ENCODE measurements at places on chromosomes 5 and 9.

DNA sequence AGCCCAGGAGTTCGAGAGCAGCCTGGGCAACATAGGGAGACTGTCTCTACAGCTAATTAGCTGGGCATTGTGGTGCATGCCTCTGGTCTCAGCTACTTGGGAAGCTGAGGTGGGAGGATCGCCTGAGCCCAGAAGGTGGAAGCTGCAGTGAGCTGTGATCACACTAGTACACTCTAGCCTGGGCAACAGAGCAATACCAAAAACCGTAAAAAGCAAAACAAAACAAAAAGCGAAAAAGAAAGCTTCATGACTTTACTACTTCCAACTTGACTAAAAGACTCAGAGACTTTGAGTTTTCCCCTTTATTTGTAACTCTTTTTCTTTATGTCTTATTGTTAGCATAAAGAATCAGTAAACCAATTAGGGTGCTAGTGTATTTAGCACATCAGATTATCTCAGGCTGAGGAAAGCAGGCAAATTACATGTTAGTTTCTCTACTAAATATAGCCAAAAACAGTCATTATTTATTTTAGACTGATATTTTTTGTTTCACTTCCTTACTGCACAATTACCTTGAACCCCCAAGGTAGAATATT, 5.4 kb downstream of the RAD17 start:
- DNase-seq, result no peak

DNA sequence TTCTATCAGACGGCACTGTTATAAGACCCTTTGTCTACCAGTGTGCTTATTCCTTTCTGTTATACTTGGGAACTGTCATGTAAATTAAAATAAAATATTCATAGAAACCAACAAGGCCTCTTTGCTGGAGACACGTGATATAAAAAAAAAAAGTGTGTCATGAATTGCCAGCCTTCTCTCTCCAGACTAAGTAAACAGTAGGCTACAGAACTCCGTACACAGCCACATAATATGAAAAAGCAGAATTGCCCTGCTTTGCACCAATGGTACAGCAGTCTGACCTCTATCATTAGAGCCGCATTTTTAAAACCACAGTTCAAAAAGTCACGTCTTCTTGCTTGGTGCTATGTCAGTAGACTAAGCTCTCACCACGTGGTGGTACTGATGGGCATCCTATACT, 231.3 kb downstream of the SEMA5A start:
- no peak for DNase-seq

DNA sequence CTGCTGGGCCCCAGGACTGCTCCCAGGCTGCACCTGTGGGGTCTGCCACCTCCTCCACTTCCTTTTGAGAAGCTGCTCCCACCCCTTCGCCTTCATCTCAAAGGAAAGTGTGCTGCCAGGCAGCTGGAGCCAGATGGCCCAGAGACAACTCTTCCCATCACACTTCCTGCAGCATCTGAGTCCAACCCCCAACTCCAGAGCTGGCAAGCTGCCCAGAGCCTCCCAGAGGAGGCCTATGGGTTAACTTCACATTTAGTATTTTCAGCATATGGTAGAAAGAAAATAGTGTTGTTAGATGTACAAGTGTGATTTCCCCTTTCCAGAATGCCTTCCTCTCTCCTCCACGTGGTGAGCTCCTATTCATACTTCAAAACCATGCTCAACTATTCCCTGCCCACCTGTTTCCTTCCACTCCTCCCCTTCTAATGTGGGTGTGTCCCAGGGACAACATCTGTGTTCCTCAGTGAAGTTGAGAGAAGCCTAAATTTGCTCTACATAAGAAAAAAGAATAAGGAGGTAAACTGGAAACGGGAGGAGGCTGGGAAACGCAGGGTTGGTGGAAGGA, 38.6 kb upstream of the KCNMB1 start:
- no peak for DNase-seq

DNA sequence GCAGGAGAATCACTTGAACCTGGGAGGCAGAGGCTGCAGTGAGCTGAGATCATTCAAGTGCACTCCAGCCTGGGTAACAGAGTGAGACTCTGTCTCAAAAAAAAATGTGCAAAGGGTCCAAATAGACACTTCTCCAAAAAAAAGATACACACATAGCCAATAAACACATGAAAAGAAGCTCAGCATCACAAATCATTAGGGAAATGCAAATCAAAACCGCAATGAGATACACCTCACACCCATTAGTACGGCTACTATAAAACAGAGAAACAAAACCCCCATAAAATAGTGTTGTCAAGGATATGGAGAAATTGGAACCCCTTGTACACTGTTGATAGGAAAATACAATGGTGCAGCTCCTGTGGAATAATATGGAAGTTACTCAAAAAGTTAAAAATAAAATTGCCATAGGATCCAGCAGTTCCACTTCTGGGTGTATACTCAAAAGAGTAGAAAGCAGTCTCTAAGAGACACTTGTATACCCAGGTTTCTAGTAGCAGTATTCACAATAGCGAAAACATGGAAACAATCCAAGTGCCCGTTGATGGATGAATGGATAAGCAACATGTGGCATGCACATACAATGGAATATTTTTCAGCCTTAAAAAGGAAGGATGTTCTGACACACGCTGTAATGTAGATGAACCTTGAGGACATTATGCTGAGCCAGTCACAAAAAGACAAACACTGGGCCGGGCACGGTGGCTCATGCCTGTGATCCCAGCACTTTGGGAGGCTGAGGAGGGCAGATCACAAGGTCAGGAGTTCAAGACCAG, 57.2 kb upstream of the PPARGC1B start:
- DNase-seq, result no peak

DNA sequence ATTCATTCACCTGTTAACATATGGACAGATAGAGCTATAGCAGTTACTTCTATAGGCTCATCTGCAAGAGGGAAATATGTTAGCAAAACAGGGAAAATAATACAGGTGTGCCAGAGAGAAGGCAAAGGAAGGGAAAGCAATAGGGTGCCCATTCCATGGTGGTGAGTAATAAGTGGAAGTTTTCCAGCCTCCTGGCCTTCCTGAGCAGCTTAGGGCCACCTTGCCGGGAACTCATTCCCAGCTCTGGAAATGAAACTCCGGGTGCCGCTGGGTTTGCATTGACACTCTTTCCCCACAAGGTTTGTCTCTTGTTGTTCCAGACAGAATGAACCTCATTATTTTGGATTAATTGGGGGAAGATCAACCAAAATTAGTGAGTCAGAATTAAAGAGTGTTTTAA, 58.4 kb downstream of the SLC1A3 start:
- DNase-seq, result no peak

- no peak for DNase-seq
These were observed 644 bp downstream of the NIM1K start for GRCh38 chr5:43192558-43193180.

- DNase-seq, result no peak
These were observed 46.9 kb downstream of the AHRR start for GRCh38 chr5:368183-369084.

DNA sequence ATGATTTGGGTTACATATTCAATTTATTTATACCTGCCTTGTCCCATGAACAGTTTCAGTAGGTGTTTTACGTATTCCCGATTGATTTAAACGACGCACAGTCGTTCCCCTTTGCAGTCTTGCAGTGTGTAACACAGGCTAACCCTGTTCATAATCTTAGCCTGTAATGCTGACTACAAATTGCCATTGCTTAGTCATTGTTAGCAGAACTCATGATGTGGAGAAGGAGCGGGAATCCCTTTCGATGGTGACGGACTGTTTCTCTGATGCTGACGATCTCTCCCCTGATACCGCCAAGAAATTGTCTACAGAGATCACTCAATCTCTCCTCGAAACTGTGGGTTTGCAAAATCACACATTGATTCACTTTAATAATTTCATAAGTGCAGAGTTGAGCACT, 93.2 kb downstream of the MRPL36 start:
- no peak for DNase-seq

- DNase-seq, result peak; percentile 44
These were observed 156.0 kb downstream of the ZNF462 start for GRCh38 chr9:107018861-107019545.

DNA sequence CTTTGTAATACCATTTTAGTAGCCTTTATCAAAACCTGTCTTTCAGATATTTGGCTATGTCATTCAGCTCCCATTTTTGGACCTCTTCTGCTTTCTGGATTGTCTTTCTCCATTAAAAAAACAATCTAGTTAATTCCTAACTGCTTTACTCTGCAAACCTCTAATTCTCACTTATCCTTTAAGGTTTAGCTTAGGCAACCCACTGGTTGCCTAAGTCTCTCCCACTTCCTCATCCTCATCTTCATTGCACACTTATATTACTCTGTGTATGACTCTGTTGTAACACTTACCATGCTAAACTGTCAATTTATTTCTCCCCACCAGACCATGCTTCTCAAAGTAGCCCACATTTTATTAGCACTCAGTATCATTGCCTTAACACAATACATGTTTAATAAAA, 205.0 kb upstream of the DMRTA1 start:
- DNase-seq, result no peak

DNA sequence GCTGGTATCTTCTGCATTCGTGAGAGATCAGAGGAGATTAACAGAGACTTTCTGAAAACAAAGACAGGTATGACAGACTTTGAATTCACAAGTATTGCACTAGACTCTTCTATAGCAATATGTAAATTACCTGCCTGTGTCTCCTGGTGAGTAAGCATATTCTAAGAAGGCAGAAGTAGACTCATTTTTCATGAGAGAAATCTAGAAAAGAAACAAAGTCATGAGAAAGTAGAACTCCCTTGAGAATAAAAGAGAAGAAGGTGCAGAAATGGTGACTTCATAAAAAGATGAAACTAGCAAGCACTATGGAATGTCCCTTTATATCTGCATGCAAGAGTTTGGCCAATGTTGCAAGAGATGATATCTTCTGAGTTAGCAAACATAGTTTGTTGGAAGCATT, 419.8 kb downstream of the DMRT2 start:
- no peak for DNase-seq

- DNase-seq, result peak; percentile 22
These were observed 271.1 kb upstream of the MVB12B start for GRCh38 chr9:126055381-126055985.

DNA sequence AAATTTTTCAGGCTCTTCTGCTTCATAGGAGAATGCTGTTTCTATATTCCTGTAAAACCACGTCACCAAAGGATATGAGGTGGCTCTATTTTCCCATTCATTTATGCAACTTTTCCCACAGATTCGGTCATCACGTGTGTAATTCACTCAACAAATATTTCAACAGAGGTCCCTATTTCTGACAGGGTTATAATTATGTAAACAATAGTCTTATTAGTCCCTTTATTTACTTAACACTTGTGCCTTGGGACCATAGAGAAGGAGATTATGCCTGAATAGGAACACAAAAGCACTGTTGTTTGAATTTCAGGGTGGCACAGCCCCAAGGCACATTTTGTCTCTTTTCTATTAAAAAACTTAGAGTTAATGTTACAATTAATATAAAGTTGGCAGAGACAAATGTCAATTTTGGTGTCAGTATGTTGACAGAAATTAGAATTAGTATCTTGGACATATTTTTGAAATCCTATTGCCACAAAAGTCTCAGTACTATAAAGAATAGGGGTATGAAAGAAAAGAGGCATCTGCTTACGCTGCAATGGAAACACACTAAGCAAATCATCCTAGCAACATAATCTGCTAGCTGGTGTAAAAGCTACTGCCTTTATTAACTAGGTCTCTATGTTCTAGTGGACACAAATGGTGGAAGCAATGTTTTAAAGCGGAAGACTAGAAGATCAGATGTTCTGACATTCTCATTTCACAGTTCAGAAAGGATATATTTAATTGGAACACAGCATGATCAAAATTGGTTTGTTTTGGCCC, 229.1 kb upstream of the TBCA start:
- peak; percentile 32 for DNase-seq

GRCh38 chr5:106127341-106127781, 1543.4 kb downstream of the EFNA5 start:
- DNase-seq, result no peak

DNA sequence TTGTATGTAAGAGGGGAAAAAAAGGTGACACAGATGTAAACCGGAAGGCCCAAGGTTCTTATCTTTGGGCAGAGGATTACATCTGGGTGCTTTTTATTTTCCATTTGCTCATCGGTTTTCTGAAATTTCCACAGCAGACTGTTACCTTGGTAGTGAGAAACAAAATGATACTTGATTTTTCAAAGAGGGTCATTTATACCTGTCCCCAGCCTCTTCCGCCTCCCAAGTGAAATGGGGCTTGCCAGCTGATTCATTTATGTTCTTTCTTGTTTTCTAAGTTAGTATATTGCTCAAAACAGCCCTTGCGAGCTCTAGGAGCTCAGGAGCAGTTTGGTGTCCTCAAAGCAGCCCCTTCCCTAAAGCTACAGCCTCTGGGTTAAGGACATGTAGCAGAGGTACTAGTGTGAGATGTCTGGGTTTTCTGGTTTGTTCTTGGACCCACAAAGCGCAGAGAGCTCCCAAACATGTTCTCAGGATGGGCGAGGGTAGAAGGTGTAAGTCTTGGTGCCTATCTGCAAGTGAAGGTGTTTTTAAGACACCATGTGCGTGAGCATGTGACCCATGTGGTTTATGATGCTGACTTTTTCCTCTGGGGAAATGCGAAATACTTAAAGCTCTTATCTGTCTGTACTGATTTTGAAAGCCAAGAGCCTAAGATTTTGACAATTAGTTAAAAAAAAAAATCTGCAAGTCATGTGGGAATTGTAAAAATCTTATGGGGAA, 38.3 kb downstream of the DAPK1 start:
- no peak for DNase-seq

DNA sequence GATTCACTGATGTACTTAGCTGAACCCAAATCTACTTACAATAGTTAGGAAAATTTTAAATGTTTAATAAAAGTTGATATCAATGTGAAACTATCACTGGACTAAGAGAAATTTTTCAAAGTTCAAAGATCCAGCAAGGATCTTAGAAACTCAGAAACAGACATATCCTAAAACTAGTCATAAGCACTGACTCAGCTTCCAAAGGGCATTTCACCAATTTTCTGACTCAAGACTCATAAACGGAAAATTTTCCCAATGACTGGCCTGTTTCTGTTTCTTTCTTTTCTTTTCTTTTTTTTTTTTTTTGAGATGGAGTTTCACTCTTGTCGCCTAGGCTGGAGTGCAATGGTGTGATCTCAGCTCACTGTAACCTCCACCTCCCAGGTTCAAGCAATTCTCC, 66.6 kb downstream of the CDC14B start:
- DNase-seq, result peak; percentile 48

GRCh38 chr9:19375538-19375937, 4.5 kb downstream of the RPS6 start:
- DNase-seq, result peak; percentile 11

- no peak for DNase-seq
These were observed 816.5 kb downstream of the EFNA5 start for GRCh38 chr5:106854105-106854687.

DNA sequence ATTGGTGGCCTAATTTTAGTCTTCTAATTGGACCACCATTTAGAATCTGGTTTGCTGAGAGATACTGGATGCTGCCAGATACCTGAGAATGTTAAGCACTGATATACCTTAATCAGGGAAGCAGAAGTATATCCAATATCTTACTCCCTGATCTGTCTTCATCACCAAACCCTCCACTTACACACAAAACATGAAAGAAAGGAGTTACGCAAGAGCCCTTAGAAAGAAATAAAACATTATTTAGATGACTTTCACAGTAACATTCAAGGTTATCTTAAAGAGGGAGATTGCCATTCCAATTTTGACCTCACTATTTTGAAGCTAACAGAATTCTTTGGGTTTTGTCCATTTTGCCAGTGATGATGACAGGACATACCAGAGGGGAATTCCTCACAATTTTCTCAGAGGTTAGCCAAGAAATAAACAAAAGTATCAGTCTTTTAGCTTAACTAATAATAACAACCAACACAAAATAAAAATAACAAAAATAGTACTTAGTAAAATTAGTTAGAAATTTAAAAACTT, 496.1 kb downstream of the NFIB start:
- DNase-seq, result no peak

- DNase-seq, result no peak
These were observed 119.6 kb upstream of the KLF9 start for GRCh38 chr9:70534061-70534460.

GRCh38 chr5:152532714-152533113, 127.6 kb upstream of the NMUR2 start:
- peak; percentile 23 for DNase-seq
